ENCODE measurements at places on chromosomes 13 and 19.
A peak's percentile ranks its signal among the peaks of the same experiment; 100 is the strongest.

DNA sequence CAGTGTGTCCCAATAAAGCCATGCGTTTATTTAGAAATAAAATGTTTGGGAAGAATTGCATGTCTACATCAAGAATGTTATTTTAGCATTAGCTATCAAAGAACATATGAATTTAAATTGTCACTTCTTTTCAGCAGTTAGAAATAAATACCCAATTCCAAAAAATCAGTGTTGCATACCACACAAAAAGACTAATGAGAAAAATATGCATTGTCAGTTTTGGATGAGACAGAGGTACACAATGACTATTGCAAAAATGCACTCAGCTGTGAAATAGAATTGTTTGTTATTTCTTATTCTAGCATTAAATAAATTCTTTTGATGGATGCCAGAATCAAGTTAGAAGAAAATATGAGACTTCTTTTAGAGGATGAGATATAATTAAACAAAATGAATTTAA, 833.9 kb downstream of the SLITRK1 start:
- DNase-seq, result no peak

DNA sequence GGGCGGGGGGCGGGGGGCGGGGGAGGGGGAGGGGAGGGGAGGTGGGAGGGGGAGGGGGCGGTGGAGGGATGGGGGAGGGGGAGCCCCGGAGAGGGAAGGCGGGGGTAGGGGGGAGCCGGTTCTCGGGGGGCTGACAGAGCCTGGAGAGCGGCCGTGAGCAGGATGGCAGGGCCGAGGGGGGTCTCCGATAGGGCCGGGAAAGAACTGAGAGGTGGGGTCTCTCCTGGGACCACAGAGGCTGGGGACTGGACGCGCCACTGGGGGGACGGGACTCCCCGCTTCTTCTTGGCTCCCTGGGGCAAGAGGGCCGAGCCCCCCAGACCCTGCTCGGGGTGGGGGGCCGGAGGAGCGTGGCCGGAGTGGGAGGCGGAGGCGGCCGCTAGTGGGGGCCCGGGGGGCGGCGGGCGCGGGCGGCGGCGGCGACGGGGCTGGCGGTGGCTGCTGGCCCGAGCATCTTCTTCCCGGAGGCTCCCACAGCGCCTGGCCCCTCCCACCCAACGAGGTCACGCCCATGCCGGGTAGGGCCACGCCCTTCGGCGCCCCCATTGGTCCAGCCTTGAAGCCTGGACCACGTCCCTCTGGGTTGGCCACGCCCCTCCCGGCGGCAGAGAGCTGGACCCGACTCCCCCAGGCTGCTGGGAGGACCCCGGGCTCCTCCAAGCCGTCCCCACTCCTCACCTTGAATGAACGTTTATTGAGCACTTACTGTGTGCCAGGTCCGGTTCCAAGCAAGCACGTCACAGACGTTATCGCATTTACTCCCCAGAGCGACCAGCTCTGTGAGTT, at the start of gene NOVA2:
Gene NOVA2 (minus strand): TSS at position 313 of the 786 bp plus-strand sequence. CDS start 514 bp downstream, outside the sequence.
- DNase-seq, result peak; percentile 32

DNA sequence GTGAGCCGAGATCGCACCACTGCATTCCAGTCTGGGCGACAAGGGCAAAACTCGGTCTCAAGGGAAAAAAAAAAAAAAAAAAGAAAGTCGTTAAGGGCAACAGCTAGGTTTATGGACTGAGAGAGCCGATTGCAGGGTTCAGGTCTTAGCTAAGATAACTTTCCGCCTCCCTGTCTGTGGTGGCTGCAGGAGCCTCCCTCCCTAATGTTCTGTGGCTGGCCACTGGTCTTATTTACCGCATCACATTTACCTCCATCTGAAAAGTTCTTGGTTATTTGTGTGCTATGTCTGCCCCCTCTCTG, 722 bp upstream of the CRTC1 start:
- no peak for DNase-seq

DNA sequence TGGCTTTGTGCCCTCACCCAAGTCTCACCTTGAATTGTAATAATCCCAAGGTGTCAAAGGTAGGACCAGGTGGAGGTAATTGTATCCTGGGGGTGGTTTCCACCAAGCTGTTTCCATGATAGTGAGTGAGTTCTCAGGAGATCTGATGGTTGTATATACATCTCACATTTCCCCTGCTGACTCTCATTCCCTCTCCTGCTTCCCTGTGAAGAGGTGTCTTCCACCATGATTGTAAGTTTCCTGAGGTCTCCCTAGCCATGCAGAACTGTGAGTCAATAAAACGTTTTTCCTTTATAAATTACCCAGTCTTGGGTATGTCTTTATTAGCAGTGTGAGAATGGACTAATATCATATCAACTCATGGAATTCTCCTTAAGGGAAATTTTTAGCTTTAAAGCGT, 302.6 kb downstream of the LIG4 start:
- no peak for DNase-seq

DNA sequence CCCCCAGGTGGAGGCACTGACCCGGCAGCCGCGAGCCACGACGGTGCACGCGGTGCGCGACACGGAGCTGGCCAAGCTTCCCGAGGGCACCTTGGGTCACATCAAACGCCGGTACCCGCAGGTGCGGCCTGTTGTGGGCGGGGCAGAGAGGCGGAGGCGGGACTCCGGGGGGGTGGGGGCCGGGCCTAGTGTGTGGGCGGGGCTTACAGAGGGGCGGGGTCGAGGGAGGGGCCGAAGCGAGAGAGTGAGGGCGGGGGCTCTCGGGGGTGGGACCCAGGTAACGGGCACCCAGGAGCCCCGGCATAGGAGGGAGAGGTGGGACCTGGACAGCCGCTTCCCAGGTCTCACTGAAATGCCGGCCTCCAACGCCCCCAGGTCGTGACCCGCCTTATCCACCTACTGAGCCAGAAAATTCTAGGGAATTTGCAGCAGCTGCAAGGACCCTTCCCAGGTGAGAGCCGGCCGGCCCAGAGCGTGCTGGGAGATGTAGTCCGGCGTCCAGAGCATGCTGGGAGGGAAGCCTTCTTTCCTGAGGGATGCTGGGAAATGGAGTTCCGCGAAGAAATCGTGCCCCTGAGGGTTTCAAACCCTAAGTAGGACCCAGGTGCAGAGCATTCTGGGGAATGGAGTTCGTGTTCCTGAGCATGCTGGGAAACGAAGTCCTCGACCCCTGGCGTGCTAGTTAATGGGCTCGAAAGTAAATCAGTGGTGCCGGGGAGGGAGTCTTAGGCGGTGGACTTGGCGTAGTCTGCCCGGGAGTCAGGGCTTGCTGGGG, 15.7 kb downstream of the PNPLA6 start:
- DNase-seq, result no peak

DNA sequence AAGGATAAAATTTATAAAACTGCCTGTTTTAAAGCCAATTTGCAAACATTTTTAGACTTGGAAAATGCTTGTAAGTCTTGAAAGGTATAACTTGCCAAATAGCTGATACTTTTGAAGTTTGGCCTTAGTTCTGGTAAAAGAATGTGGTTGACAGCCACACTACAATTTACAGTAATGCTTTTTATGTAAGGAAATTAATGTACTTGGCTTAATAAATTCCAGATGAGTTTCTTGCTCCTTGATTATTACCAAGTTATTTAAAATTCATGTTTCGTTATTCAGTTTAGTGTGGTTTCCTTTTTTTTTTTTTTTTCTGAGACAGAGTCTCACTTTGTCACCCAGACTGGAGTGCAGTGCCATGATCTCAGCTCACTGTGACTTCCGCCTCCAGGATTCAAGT, 14.9 kb downstream of the LMO7 start:
- DNase-seq, result no peak

- no peak for DNase-seq
These were observed 503.9 kb downstream of the GPC5 start for GRCh38 chr13:91902291-91902690.

DNA sequence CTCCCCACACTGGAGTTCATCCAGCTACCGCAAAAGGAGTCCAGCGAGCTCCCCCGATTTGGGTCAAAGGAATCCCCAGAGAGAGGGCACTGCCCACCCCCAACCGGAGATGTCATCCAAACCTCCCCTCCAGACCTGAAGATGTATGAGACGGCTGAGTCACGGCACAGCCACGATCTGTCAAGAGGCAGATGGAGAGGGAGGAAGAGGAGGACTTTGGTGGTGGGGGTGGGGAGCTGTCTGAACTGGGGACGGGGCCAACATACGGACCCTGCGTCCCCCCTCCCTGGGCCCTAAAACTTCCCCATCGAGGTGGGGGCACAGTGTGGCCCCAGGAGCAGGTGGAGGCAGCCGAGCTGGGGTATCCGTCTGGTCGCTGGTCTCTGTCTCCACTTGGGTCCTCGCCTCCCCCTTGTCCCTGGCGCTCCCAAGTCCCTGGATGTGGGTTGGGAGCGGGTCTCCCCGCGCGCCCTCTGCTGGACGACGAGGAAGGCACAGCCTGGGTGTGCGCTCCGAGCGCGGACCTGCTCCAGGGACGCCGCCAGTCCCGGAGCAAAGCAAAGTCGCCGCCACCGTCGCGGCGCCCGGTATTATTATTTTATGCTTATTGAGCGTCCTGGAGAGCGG, 3.8 kb downstream of the PDE4A start:
- peak; percentile 67 for DNase-seq

- DNase-seq, result no peak
These were observed 76.9 kb downstream of the TEX29 start for GRCh38 chr13:111397202-111397880.

- no peak for DNase-seq
These were observed 12.3 kb downstream of the SLC7A1 start for GRCh38 chr13:29583073-29583785.

GRCh38 chr13:85497652-85498051, 301.6 kb downstream of the SLITRK6 start:
- no peak for DNase-seq

- DNase-seq, result no peak
These were observed 303.1 kb downstream of the PCDH9 start for GRCh38 chr13:66926851-66927524.

GRCh38 chr13:59531571-59532091, 632.1 kb downstream of the DIAPH3 start:
- peak; percentile 2 for DNase-seq

DNA sequence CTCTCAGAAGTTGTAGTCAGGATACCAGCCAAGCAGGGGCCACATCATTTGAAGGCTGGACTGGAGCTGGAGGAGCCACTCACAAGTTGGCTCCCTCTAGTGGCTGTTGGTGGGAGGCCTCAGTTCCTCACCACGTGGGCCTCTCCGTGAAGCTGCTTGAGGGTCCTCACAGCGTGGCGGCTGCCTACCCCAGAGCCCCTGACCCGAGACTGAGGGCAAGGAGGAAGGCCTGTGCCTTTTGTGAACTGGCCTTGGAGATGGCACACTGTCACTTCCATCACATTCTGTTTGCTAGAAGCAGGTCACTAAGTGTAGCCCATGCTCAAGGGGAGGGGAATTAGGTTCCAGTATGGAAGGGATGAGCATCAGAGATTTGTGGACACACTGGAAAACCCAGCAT, 14.6 kb downstream of the GNA11 start:
- peak; percentile 75 for DNase-seq

DNA sequence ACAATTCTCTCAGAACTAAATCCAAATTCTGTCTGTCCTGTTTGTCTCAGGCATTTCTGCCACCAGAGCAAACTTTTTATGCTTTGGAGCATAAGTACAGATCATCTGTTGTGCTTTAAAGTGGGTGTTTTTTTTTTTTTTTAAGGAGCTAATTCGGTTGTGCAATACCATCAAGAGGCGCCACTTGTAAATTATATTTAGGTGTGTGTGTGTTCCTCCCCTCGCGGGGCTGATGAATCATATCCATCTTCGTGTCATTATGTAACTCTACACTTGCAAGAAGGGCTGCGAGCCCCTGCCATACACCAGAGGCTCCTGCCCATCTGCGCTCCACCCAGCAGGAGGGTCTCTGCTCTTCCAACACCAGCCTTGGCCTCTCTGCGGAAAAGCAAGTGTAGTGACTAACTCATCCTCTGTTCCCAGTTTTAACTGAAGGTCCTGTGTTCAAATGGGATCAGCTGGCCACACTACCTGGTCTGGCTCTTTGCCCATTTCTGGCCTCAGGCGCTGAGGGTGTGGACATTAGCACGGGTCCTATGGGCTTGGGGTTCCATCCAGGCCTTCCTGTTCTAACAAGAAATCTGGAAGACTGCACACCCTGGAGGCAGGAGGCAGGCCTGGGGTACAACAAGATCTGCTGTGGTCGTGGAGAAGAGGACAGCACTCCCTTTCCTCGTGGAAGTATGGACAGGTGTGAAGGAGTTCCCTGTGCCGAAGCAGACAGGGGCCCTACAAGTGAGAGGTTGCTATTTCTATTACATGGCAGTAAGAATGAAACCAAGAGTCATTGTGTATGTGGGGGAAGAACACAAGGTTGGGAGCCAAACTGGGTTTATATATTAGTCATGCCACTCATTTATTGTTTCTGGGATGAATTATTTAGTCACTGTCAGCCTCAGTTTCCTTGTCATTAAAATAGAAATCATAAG, 96.1 kb upstream of the MBNL2 start:
- DNase-seq, result peak; percentile 11

- DNase-seq, result no peak
These were observed 1.0 kb upstream of the TYROBP start for GRCh38 chr19:35908973-35909683.

- DNase-seq, result no peak
These were observed 80.0 kb upstream of the TM9SF2 start for GRCh38 chr13:99421271-99421670.

GRCh38 chr19:49243129-49243528, 81.9 kb downstream of the SLC6A16 start:
- no peak for DNase-seq

- DNase-seq, result peak; percentile 81
These were observed 2.3 kb upstream of the STRN4 start for GRCh38 chr19:46748325-46749109.

GRCh38 chr19:39937094-39937720, 2.8 kb upstream of the FCGBP start:
- DNase-seq, result peak; percentile 52

DNA sequence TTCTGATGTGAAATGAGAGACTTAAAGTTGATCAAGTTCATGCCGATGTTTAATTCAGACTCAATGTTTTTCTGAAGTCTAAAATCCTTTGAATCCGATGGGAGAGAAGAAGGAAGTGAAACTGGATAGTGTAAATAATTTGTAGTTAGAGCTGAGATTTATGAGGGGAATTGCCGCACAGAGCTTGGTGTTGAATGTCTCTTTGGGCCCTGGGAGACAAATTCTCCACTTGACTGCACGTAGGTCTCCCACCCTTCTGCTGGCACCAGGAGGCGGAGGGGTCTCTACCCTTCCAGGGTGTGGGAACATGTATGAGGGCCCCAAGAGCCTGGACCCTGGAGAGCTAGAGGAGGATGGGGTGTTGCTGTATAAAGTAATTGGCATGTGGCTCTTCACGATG, 140.8 kb upstream of the SERP2 start:
- no peak for DNase-seq

- no peak for DNase-seq
These were observed 195.5 kb downstream of the RGCC start for GRCh38 chr13:41652735-41653361.

DNA sequence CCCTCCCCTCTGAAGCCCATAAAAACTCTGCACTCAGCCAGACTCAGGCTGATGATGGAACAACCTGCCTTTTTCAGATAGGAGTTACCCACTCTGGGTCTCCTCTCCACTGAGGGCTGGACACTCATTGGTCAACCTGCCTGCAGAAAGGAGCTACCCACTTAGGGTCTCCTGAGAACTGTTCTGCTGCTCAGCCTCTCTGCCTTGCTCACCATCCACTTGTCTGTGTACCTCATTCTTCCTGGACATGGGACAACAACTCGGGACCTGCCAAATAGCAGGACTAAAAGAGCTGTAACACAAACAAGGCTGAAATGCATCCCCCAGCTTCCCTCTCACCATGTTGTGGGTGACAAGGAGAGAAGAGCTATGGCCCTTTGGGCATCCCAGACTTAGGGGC, 18.4 kb upstream of the RCBTB2 start:
- no peak for DNase-seq

- DNase-seq, result no peak
These were observed 203.9 kb downstream of the SHISA2 start for GRCh38 chr13:25847635-25848626.

GRCh38 chr13:38667526-38668109, 19.3 kb upstream of the FREM2 start:
- no peak for DNase-seq
